ENCODE measurements at places on chromosomes 7 and 10. TPM values are rescaled to one million over a fixed set of nuclear protein-coding genes. Genes with fewer than 3 reads are reported as not detected.

TSPAN14 gene
- total RNA-seq = 46.6 TPM

GRCh38 chr10:29353887-29354561 is 65.2 kb downstream of the LYZL1 start:
- no peak for DNase-seq

GRCh38 chr7:107857541-107857912 is 33.5 kb upstream of the DLD start:
- no peak for DNase-seq

- DNase-seq = no peak
These were observed 19.1 kb upstream of the OGDHL start for GRCh38 chr10:49781247-49781646.

DNA sequence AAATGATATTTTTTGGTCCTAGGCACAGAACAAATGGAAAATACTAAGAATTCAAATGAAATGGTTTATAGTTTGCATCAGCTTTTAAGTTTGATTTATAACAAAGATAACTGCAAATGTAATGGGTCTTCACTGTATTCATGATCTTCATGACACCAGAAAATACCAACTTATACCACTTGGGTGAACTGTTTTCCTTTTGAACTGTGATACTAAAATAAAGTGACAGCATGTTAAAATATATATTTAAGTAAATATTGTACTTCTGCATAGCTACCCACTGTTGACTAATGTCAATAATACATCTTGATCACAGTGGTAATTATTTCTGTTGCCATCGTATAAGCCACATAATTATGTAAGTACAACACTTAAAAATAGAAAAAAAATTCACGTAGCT is 442.0 kb upstream of the ANKRD30A start:
- no peak for DNase-seq
